ENCODE measurements at places on chromosomes 2 and 18. TPM values are rescaled to one million over a fixed set of nuclear protein-coding genes. Genes with fewer than 3 reads are reported as not detected.

DNA sequence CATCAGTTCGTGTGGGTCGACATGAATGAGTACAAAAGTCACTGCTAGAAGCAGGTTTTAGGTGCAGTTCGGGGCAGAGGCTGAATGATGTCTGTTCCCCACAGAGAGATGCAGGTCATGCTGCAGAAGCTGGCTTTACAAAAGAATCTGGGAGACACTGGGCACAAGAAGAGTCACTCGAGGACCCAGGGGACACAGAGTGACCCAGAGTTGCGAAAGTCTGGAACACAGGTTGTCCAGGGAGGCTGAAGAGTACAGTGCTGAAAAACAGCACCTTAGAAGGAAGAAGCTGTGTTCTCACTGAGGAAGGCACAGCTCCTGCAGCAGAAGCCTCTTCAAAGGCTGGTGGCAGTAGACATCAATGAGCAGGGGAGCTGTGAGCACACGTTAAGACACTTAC is 14.8 kb downstream of the CACNB4 start:
- no peaks in the 10 kb centered on the region for H3K27me3 ChIP-seq
- no peaks in the 10 kb centered on the region for H3K4me1 ChIP-seq
- no peaks in the 10 kb centered on the region for H3K36me3 ChIP-seq
- no peak overlapping the region for H3K27ac ChIP-seq
- DNase-seq: no peak
- no peak overlapping the region for H3K4me3 ChIP-seq

DNA sequence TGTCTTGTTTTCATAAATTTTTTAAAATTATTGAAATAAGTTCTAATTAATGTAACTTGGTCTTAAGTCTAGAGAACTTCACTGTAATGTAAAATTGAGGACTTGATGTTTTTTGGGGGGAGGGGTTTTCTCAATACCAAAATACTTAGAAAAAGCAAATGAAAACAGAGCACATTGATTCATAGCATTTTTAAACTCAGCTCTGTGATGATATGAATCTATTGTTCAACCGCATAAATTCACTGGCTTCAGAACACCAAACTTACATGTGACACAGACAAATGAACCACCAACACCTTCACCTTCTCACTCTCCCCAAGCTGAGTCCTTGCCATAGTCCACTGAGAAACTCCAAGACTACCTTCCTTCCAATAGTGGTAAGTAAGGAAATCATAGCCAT is 108.2 kb downstream of the ZNF521 start:
- H3K4me3 ChIP-seq: no peak overlapping the region
- no peaks in the 10 kb centered on the region for H3K4me1 ChIP-seq
- no peak overlapping the region for H3K27ac ChIP-seq

DNA sequence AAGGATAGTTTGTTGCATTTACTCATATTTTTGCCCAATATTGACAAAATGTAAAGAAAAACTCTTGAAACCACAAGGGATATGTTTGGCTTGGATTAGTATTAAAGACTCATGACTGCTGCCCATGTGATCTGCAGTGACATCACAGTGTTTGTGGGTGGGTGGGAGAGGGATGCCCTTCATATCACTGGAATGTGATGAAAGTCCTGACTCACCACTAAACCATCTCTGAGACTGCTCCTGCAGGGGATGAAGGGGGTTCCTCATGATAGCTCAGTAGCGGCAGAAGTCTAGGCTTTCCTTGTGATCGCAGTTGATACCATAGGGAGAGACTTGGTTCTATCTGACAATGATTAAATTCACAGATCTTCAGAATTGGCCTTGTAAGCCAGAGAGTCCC is 451.2 kb downstream of the CNTNAP5 start:
- no peak for DNase-seq
- H3K27me3 ChIP-seq: no peaks in the 10 kb centered on the region
- H3K4me1 ChIP-seq: no peaks in the 10 kb centered on the region
- H3K27ac ChIP-seq: no peak overlapping the region
- no peak overlapping the region for H3K4me3 ChIP-seq

ATAD2B gene
- 64.5 TPM for total RNA-seq

TWIST2 gene
- not detected for total RNA-seq

- peaks cover 39% of the 10 kb centered on the region for H3K4me1 ChIP-seq
- H3K36me3 ChIP-seq: peaks cover 19% of the 10 kb centered on the region
- H3K27ac ChIP-seq: no peak overlapping the region
- H3K4me3 ChIP-seq: no peak overlapping the region
- no peaks in the 10 kb centered on the region for H3K27me3 ChIP-seq
- no peak for DNase-seq
Measured at GRCh38 chr2:156473445-156473844, 37.3 kb downstream of the GPD2 start.

- H3K36me3 ChIP-seq: no peaks in the 10 kb centered on the region
- no peak overlapping the region for H3K27ac ChIP-seq
- H3K27me3 ChIP-seq: no peaks in the 10 kb centered on the region
- H3K4me1 ChIP-seq: no peaks in the 10 kb centered on the region
- DNase-seq: no peak
Measured at GRCh38 chr2:167946441-167946841, 301.0 kb downstream of the STK39 start.

NOSTRIN gene
- not detected for total RNA-seq

DNA sequence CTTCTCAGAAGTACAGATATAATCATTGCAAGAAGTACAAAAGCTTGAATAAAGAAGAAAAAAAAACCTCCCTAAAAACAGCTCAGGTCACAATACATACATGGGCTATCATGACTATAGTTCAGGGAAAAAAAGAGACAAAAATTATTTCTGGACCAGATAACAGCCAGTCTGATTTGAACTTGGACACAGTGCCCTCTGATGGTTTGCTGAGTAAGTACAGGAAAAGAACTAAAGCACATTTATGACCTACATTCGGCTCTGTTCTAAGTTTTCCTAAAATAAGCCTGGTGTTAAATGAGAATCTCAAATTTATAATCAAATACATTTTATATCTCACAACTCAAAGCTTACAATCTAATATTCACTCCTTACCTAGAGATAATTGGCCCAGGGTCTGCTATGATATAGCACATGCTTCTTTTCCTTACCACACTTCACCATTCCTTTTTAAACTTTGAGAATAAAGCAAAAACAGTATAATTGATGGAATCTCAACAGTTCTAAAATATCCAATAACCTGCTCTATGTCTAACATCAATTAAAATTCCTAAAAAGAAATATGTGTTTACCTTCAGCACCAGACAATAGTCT is 81.1 kb downstream of the RAPH1 start:
- H3K36me3 ChIP-seq: no peaks in the 10 kb centered on the region
- no peak overlapping the region for H3K4me3 ChIP-seq
- no peaks in the 10 kb centered on the region for H3K4me1 ChIP-seq
- H3K27me3 ChIP-seq: peaks cover 4% of the 10 kb centered on the region
- no peak overlapping the region for H3K27ac ChIP-seq
- no peak for DNase-seq

VWC2L gene
- total RNA-seq: not detected

GPR155 gene
- 2.8 TPM for total RNA-seq

- no peak for DNase-seq
- H3K27me3 ChIP-seq: no peaks in the 10 kb centered on the region
- no peaks in the 10 kb centered on the region for H3K36me3 ChIP-seq
- no peak overlapping the region for H3K4me3 ChIP-seq
- no peak overlapping the region for H3K27ac ChIP-seq
Measured at GRCh38 chr2:187129306-187129705, 280.3 kb upstream of the ZSWIM2 start.

CUL3 gene
- total RNA-seq: 99.4 TPM

PIEZO2 gene
- total RNA-seq: not detected

DNA sequence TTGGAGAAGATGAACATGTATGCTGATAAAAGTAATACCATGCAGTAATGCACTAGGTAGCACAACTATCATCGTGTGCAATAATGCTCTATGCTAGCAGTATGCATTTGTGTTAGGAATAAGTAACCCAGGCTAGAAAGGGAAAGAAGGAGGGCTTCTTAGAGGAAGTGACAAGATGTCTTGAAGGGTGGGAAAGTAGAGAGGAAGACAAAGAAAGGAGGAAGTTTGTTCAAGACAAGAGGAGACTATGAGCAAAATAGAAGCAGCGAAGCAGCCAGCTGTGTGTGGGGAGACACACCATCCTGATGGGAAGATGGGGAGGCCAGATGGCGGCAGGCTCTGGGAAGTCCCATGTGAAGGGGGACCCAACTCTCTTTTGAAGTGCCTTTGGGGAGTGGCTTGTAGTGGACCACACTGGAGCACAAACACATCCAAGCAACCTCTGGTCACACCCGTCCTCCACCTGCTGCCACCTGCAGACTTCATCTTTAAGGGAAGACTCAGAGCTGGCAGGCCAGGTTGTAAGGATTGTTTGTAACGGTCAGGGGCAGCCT is 39.9 kb upstream of the INHBB start:
- no peaks in the 10 kb centered on the region for H3K27me3 ChIP-seq
- no peak overlapping the region for H3K27ac ChIP-seq
- no peak for DNase-seq
- H3K4me1 ChIP-seq: peaks cover 20% of the 10 kb centered on the region
- H3K36me3 ChIP-seq: peaks cover 7% of the 10 kb centered on the region
- H3K4me3 ChIP-seq: no peak overlapping the region

IL1B gene
- total RNA-seq: 0.71 TPM

NT5C1B gene
- not detected for total RNA-seq

Measured in activated B cell treated with CpG ODN at 0.5 μM for 24 hours (primary cell).